ENCODE measurements at places on chromosomes 2 and 18.

GRCh38 chr2:64656379-64656778 is 2.7 kb upstream of the SERTAD2 start:
- no peak for DNase-seq

- no peak for DNase-seq
These were observed 1.5 kb downstream of the MAP3K2 start for GRCh38 chr2:127386246-127386645.

DNA sequence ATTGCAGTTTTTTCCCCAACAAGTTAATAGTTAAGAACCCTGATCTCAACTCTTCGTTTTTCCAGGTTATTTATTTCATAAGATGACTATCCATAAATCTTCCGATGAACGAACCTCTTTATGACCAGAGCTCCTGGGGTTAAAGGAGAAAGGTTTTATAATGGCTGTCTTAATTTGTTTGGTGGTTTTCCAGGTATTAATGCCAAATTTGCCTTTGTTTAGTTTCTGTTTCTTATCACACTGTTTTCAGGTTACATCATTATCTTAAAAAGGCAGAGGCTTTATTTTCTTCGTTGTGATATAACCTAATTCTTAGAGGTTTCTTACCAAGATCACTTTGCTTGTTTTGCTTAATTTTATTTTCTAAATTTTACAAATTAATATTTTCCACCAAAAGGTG is 10.1 kb downstream of the ZNF638 start:
- no peak for DNase-seq

GRCh38 chr2:232349946-232350635 is 28.5 kb upstream of the ALPP start:
- no peak for DNase-seq

- DNase-seq, result no peak
These were observed 216.2 kb downstream of the SRBD1 start for GRCh38 chr2:45394842-45395241.

DNA sequence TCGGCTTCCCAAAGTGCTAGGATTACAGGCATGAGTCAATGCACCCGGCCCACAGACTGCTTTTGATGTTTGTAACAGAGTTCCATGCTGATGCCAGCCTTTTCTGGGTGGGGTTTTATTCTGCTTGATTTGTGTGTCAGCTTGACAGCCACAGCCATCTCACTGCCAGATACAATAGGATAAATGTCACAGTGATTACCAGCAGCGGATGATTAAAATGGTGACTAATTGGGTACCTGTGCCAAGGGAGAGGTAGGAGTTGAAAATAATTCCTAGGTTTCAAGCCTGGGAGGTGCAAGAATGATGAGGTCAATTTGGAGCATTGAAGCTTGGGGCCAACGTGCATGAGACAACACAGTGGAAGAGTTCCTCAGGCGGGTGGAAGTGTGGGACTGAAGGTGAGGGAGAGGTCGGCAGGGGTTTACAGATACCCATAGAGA is 39.4 kb downstream of the SH2D6 start:
- no peak for DNase-seq

- peak; percentile 20 for DNase-seq
These were observed 86.5 kb upstream of the EPB41L3 start for GRCh38 chr18:5630057-5630899.

DNA sequence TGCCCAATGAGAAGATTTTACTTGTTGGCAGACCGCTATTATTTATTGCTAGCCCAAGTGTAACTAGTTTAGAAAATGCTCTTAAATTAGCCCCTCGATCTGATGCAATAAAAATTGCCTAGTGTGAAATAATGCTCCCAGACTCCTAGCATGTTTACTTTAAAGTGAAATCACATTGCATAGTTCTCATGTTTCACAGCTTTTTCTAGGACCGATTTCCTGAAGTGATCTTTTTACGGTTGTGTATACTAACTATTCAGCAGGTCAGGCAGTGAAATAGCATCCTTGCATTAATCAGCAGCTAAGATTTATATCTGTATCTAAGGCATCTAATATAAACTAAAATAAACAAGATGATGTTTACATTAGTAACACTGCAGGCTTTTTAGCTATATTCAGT is 52.4 kb downstream of the PMS1 start:
- DNase-seq, result no peak

- peak; percentile 33 for DNase-seq
These were observed 888 bp downstream of the VAMP5 start for GRCh38 chr2:85584857-85585780.
